ENCODE measurements at places on chromosomes 13 and 19.

GRCh38 chr19:27975419-27976005 lies 1237.4 kb downstream of the UQCRFS1 start:
- no peak for DNase-seq

GRCh38 chr13:80255946-80256345 lies 85.0 kb downstream of the SPRY2 start:
- DNase-seq: no peak

DNA sequence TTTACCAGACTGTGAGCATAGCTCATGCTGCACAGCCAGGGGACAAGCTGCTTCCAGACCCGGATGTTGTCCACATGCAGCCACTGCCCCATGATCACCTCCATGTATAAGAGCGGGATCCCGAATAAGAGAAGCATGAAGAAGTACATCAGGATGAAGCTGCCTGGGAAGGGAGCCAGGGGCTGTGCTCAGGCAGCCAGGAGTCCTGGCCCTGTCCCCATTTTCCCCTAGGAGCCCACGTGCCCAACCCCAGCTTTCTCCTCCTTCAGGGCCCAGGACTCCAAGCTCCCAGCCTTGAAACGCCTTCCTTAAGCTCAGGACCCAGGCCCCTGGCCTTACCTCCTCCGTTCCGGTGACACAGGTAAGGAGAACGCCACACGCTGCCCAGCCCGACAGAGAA lies 69.3 kb downstream of the SLC6A16 start:
- DNase-seq: no peak

DNA sequence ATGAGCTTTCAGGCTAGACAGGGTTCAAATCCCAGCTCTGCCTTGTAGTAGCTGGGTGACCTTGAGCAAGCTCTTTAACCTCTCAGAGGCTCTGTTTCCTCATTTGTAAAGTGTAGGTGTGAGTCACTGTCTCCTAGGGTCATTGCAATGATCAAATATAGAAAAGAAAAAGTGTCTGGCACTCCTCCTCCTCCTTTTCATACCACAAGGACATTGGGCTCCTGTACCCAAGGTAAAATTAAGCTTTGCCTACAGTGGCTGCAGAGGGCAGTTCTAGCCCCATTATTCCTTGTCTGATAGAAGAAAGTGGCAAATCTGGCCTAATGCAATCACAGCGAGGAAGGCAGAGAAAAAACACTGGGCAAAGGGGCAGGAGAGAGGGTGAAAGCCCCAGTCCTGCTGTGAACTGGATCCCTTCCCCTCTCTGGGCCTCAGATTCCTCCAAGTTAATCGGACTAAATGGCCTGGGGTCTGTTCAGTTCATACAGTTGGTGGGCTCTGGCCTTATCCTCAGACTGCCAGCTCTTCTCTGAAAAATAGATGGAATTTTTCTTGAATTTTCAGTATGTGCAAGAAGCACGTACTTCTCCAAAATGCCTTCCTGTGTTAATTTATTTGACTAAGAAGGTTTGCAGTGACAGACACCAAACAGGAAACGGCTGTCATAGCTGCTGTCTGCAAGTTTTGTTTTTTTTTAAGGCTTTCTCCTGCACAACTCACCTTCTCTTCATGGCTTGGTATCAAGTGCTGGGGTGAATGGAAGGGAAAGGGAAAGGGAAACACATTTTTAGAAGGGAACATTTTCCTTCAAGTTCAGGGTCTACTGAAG lies 35.3 kb downstream of the RGCC start:
- no peak for DNase-seq

DNA sequence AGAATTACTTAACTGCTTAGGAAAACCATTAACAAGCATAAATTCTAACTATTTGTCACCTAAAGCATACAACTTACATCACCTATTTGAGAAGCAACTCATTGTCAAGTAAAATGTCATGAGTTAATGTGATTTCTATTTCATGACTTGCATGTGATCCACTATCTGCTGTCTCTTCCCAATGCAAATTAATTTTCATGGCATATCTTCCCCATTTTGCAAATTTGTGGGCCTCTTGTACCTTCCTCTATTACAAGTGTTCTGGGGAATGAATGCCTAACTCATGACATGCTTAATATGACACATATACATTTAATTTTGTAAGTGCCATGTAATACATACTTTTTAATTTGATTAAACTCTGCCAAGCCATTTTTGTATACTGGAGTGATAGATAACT lies 81.1 kb upstream of the EDNRB start:
- no peak for DNase-seq

GRCh38 chr13:40161351-40161810 lies 505.1 kb downstream of the FOXO1 start:
- DNase-seq: no peak

DNA sequence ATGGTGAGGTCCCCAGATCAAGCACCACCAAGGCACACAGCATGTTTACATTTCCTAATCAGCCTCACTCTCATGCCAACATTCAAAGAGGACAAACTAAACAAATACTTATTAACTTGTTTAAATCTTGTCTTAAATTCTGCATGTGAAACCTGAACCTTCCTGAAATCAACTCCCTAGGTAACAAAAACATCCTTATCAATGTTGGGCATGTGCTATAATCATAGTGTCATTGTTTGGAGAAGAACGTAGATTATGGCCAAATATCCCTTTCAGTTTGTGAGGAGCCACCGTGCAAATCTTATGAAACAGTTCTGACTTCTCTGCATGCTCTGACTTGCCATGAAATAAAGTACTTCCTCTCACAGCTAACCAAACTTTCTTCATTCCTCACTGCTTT lies 123.8 kb downstream of the NDFIP2 start:
- no peak for DNase-seq

- DNase-seq: no peak
Observed at GRCh38 chr19:12799742-12800465, 1.7 kb downstream of the PRDX2 start.

DNA sequence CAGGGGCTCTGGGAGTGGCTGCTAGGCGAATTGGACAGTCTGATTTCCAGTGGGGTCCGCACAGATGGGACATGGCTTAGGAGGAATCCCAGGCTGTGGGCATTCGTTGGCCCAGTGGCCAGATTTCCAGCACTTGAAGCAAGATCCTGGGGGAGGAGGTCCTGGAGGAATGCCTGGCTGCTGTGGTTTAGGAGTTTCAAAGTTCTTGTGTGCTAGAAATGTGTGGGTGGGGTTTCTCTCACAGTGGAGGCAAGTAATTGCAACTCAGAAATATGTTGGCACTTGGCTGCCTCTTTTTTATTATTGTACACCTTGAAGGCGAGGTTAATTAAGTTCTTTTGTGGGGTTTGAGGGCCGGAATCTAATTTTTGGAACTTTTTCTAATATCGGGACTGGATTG lies 17.1 kb downstream of the IGFL3 start:
- no peak for DNase-seq

DNA sequence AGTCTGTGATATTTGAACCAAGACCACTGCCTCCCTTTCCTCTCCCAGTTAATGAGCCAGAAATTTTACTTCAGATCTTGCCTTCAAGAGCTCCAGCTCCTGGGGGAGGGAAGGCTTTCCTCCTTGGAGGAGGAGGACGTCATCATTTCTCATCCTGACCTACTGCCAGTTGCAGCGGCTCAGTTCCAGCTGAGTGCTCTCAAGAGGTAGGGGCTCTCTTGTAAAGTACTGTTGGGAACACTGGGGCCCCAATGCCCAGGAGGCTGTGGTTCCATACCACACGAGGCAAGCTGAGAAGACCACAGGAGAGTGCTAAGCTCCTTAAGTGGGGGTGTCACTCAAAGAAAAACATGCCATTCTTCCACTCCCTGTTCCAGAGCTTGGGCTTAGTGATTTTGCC lies 36.2 kb downstream of the METTL21C start:
- no peak for DNase-seq

GRCh38 chr19:18763674-18764590 lies 27.2 kb downstream of the COMP start:
- no peak for DNase-seq

DNA sequence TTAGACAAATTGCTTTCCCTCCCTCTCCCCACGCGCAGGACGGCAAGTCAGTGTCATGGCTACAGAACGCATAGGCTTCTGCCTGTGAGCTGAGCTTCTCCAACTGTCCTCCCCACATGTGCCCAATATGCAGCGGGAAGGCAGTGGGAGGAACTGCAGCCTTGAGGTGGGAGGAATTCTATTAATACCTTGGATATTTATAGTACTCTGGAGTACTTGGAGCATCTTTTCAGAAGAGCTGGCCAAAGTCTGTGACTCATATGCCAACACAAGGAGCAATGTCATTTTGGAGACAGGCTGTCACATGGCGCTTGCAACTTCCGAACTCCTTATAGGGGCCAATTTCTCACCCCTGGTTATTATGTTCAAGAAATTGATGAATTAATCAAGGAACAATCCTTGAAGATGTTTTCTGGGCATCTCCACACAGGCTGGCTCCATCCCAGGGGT lies 245.0 kb upstream of the SERP2 start:
- DNase-seq: peak; percentile 74

- no peak for DNase-seq
Observed at GRCh38 chr19:313988-314815, 23.0 kb upstream of the PLPP2 start.

GRCh38 chr19:33471111-33471996 lies 50.2 kb downstream of the PEPD start:
- DNase-seq: no peak

GRCh38 chr19:53958823-53959757 lies 3.6 kb upstream of the CACNG8 start:
- DNase-seq: no peak

DNA sequence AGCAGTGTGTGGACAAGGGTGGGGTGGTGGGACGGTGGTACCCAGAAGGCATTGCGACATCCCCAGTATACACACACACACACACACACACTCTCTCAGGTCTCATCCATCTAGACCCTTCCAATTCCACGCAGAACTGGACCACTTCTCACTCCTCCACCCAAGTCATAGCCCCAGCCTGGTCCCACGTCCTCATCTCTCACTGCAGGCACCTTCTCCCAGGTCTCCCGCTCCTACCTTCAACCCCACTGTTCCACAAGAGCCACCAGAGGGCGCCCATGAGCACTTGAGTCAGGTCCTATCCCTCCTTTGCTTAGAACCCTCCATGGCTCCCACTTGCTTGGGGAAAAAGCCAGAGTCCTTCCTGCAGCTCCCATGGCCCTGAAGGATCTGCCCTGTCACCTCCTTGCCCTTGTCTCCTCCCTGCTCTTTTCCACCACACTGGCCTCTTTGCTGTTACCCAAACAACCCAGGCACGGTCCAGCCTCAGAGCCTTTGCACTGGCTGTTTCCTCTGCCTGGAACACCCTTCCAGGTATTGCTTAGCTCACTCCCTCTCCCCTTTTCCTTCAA lies 62.6 kb downstream of the IER2 start:
- no peak for DNase-seq

DNA sequence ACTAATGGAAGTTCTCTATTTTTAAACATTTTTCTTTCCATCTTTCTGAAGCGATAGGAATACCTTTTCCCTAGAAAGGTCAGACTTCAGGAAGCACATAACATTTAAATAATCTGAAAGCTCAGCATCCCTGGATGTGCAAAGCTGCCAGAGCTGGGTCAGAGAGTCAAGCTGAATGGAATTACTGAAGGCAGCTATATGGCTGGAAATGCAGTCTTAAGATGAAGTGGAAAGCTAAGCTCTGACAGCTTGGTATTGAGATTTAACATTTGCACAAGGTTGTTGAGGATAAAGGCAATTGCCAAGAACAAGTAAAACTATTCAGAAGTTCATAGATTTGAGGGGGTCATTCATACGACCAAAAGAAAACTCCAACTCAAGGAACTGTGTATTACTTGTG lies 28.8 kb downstream of the HTR2A start:
- DNase-seq: no peak

GRCh38 chr13:76955661-76956060 lies 7.3 kb downstream of the ACOD1 start:
- no peak for DNase-seq

DNA sequence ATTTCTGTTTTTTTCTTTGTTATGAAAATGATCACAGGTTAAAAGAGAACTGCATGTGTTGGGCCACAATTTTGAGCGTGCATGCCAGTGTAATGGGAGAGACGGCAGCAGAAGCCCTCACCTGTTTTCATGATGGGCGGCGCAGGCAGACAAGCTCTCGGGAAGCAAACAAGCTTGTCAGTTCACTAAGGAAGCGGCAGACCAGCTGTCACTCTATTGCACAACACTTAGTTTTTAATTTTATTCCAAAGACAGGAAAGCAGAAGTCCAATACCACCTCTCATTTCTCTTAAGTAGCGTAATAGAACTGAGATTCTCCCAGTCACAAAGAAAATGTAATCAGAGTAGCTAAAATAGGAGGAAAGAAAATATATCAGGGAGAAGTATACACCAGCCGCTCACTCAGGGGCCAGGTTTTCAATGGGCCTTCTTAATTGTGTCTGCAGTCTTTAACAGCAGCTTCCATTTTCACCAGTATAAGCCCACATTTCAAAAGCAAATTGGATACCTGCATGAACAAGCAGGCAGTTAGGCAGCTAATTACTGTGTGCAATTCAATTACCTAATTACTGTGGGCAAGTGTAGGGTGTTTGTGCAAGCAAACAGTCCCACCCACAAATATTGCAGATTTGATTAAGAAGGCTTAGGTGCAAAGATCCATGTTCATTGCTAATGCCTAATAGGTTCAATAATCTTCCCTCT lies 711.4 kb downstream of the DIAPH3 start:
- no peak for DNase-seq

- DNase-seq: no peak
Observed at GRCh38 chr13:46359714-46360113, 27.3 kb downstream of the RUBCNL start.

DNA sequence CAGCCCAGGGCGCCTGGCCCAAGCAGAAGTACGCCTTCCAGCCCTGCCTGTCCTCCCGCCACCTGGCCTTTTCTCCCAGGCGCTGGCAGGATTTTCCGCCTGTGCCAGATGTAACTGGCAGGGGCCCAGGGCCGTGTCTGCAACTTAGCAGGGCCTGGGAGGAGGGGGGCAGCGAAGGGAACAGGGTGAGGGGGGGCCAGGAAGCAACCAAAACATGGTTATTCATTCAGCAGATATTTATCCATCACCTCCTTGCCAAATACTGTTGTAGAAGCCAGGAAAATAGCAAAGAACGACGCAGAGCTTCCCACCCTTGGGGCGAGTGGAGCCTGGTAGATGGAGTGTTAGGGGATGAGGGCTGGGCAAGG lies 5.6 kb downstream of the TLE6 start:
- DNase-seq: peak; percentile 44

DNA sequence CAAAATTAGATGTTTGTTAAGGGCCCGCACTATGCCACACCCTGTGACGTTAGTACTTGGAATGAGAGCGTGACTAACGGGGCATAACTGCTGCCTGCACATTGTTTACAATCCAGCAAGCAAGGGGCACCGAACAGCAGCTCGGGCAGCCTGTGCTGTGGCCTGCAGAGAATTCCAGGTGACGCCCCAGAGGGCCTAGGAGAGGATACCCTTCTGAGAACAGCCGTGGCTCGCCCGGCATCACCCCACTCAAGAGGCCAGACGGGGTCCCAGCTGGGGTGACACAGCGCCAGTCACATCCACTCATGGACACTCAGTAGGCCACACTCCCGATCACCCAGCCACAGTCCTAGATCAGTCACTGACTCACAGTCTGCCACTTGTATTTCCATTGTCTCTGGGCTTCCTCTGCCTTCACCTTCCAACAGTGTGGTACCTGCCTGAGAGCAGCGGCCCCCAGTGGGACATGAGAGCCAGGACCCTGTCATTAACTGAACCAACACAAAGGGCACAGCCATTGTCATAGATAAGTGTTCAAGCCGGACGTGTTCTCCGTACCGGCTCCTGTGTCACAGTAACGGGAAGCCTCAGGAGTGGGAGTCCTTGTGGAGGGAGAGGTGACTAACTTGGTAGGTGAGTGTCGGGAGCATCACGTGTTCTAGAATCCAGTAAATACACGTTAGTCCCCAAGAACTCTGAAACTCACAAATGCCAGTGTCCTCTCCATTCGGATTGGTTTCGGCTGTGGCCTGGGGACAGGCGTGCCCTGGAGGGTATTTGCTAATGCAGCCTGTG lies 7.5 kb downstream of the ZNF331 start:
- no peak for DNase-seq

GRCh38 chr13:87052731-87053130 lies 618.4 kb upstream of the SLITRK5 start:
- DNase-seq: no peak

All from occipital lobe (tissue), 3 donors.